ENCODE measurements at places on chromosomes 7 and 10. TPM values are rescaled to one million over a fixed set of nuclear protein-coding genes. Genes with fewer than 3 reads are reported as not detected.

CACNA2D1 gene
- total RNA-seq = 134 TPM

HERPUD2 gene
- total RNA-seq = 31.3 TPM

SUGCT gene
- total RNA-seq = 8.4 TPM

PYROXD2 gene
- 22.9 TPM for total RNA-seq

MYO1G gene
- 0.07 TPM for total RNA-seq

CNNM1 gene
- 0.17 TPM for total RNA-seq

FANK1 gene
- total RNA-seq = 12.4 TPM

Data from smooth muscle cell of the pulmonary artery (primary cell).